ENCODE measurements at places on chromosomes 3 and 15.

- no peak for DNase-seq
Observed at GRCh38 chr3:152550284-152550683, 281.6 kb downstream of the MBNL1 start.

DNA sequence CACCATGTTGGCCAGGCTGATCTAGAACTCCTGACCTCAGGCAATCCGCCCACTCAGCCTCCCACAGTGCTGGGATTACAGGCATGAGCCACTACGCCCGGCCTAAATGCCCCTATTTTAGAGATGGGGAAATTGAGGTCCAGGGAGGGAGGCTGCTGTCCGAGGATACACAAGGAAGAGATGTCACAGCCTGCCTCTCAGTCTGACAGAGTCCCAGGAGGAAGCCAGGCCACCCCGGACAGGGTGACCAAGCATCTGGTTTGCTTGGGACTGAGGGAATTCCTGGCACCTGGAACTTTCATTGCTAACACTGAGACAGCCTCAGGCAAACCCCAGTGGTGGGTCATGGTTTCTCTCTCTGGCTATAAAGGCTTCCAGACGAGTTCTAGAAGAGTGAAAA is 30.6 kb upstream of the ADAMTS7 start:
- DNase-seq: no peak

GRCh38 chr3:191696348-191696747 is 235.4 kb downstream of the PYDC2 start:
- no peak for DNase-seq

- DNase-seq: no peak
Observed at GRCh38 chr15:52014616-52015015, 4.4 kb upstream of the MAPK6 start.

- DNase-seq: no peak
Observed at GRCh38 chr3:122301063-122301462, 24.0 kb upstream of the CSTA start.

- DNase-seq: no peak
Observed at GRCh38 chr3:188687389-188687788, 484.4 kb upstream of the TPRG1 start.

DNA sequence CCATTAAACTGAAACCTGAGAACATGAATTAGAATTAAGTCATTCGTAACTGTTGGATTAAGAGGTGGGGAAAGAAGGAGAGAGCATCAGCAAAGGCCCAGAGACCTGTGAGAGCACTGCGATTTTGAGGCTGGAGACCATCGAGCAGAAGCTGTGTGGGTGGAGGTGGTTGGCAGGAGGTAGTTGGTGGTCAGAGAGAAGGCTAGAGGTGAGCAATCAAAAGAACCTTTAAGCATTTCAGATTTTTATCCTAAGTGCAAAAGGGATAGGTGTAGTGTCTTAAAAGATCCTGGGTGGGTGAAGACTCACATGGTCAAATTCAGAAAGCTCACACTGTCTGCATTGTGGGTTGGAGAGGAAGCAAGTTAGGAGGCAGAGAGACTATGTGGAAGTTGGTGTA is 65.1 kb upstream of the TEX264 start:
- no peak for DNase-seq

- DNase-seq: no peak
Observed at GRCh38 chr15:91445695-91446228, 345.7 kb downstream of the SV2B start.

DNA sequence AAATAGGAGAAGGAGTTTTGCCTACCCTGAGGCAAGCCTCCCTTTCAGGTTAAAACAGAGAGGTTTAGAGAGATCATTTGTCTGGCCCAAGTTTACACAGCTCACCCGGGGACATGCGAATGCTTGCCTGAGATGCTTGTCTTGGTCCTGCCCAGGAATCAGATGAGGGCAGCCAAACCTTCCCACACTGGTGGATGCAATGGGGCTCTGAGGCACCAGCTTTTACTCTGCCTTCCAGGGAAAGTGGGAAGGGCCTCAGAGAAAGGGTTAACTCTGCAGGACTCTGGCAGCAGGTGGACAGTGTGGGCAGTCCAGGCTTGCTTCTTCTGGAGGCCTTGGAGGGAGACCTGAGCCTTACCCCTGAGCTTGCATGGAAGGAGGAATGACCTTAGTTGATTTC is 90.0 kb downstream of the LRRK1 start:
- no peak for DNase-seq

GRCh38 chr3:174529298-174529697 is 329.8 kb upstream of the NAALADL2 start:
- no peak for DNase-seq

- no peak for DNase-seq
Observed at GRCh38 chr15:70560617-70561328, 202.6 kb downstream of the UACA start.

DNA sequence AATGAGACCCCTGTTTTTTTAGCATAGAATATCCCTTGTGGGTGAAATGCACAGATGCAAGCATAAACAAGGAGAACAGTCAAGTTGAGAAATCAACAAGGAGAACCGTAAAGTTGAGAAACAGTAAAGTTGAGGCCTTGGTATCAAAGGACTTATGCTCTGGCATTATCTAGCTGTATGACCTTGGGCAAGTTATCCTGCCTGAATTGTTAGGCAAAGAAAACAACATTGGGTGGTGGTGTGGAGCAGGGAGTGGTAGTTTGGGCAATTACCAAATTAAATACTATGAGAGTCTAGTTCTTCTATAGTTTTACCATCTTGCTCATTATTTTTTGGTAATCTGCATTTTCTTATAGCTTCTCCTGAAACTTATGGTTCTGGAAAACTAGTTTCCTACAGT is 573.4 kb upstream of the ARPP21 start:
- DNase-seq: no peak

DNA sequence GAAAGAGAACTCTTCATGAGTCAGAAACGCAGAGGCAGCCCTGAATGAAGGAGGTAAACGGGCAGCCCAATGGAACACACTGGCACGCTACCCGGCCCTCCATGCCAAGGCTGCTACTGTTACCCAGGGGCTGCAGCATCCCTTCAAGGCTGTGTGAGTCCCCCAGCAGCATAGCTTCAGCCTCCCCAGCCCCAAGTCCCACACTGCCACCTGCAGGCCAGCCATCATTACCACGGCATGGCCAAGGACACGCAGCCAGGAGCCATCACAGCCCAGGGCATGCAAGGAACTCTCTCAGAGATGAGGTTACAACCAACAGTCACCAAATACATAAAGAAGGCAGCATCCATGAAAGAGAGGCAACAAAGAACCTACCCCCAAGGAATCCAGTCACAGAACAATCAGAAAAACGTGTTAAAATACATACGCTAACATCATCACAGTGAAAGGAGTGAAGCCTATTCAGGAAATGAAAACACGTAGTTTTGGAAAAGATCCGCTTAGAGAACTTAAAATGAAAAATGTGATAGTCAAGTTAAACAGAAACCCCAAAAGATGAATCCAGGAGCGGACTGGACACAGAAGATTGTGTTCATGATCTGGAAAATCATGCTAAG is 22.4 kb downstream of the PLA2G4F start:
- DNase-seq: no peak

- DNase-seq: no peak
Observed at GRCh38 chr3:100720426-100720825, 11.1 kb downstream of the TFG start.

DNA sequence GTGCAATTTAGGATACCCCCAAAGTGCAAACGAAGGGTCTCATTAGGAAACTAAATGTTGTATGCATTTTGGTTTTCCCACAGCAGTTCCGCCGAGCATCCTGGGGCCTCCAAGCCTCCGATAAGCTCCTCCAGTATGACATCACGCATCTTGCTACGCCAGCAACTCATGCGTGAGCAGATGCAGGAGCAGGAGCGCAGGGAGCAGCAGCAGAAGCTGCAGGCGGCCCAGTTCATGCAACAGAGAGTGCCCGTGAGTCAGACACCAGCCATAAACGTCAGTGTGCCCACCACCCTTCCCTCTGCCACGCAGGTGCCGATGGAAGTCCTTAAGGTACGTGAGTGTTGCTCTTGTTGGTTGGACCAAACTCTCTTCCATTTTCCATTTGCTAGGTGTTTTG is 120.5 kb upstream of the SAMMSON start:
- no peak for DNase-seq

- no peak for DNase-seq
Observed at GRCh38 chr15:59268168-59268851, 61.7 kb downstream of the LDHAL6B start.

DNA sequence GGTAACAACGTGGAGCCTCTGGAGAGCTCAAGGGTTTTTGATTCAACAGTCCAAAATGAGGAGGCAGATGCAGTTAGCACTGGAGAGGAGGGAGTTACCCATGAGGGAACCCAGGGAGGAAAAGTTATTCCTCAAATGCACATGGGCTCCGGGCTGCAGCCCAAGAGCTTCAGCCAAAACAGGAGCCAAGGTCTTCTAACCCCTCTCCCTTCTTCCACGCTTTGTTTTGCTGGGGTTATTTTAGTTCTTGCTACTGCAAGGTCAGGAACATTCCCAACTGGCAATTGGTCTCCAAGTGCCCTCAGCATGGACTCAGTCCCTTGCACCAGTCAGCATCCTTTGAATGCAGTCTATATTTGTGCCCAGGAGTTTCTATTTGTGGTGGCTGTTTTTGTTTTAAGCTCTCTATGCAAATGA is 90.0 kb downstream of the TGFBR2 start:
- no peak for DNase-seq

GRCh38 chr15:40458495-40459371 is 12.1 kb upstream of the CHST14 start:
- no peak for DNase-seq

- DNase-seq: no peak
Observed at GRCh38 chr3:140695361-140696061, 17.6 kb downstream of the TRIM42 start.

GRCh38 chr3:156417559-156418132 is 137.3 kb downstream of the SSR3 start:
- no peak for DNase-seq

GRCh38 chr3:55630280-55630920 is 143.3 kb upstream of the WNT5A start:
- no peak for DNase-seq

DNA sequence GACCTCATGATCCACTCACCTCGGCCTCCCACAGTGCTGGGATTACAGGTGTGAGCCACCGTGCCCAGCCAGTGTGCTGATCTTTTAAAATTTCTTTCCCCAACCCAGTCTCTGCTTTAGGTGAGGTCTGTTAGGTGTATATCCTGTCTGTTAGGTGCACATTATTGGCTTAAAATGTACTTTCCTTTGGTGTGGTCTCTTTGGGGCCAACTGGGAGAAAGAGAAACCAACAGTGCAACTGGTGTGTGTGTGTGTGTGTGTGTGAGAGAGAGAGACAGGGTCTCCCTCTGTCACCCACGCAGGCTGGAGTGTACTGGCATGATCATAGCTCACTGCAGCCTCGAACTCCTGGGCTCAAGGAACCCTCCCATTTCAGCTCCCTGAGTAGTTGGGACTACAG is 50.3 kb upstream of the GNB5 start:
- no peak for DNase-seq

DNA sequence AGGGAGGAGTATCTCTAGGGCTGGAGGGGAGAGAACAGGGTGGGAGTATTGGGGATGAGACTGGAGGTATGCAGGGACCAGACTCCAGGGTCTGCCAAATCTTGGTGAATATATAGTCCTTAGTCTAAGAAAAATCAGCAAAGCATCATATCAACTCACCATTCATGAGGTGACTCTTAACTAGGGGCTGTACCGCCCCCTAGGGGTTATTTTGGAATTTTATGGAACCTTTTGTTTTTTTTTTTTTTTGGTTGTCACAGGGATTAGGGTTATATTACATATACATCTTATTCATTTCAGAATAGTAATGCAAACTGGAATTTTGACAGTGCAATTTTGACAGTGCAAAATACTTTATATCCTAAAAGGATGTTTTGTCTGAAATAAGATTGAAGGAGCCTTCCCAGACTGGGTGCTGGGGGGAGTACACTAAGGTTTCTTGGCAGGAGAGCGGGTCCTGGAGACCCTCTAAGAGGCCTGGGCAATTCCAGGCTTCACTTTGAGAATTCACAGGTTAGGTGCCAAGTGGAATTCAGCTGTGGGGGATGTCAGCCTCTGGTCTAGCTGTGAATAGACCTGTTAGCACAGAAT is 7.5 kb downstream of the CMTM7 start:
- no peak for DNase-seq

All from stimulated activated CD8-positive, alpha-beta memory T cell treated with anti-CD3 and anti-CD28 coated beads, Interleukin-2, amount 100 ng/mL, for 1 hour (primary cell).